Activated T-cell treated with anti-CD3 and anti-CD28 coated beads, Interleukin-2, amount 50 U/mL, for 24 hours (primary cell): ENCODE measurements at places on chromosomes 7 and 10.

- DNase-seq = peak; percentile 86
Measured at GRCh38 chr10:3239066-3239919, 66.7 kb upstream of the PITRM1 start.

DNA sequence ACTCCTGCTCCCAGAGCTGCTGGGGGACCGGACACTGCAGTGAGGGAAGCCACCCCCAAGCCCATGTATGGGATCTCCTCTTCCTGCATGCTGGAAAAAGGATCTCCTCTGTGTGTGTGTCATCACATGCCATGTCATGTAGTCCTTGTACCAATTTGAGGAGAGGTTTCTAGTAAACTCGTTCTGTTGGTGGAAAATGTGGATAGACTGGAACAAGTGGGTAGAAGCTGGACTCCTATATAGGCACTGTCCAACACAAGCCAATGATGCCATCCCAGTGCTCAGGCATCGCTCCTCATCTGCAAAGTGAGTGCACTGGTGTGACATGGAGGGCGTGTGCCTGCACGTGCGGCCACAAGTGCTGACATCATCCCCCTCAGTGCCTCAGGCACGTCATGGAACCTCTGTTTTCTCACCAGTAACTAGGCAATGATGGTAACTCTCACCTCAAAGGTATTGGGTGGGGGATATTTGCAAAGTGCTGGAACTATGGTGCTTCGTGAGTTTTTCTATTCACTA lies 19.3 kb downstream of the MYO1G start:
- DNase-seq = peak; percentile 50

- no peak for DNase-seq
Measured at GRCh38 chr10:44968091-44968490, 8.5 kb downstream of the RASSF4 start.

DNA sequence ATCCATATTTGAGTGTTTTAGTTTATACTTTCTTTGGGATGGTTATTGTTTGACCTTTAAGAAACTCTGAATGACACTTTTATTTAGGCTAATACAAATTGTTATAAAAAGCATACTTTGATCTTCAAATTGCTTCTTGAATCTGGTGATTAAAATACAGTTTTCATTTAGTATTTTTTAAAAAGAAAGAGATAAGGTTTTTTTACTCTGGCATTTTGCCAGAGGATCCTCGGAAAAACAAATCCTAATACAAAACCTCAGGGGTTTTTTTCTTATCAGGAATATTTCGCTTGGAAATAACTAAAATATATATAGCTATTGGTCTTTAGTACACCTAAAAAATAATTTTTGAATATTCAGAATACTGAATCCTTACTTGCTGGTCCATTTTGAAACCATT lies 17.0 kb downstream of the MIOS start:
- DNase-seq = no peak

DNA sequence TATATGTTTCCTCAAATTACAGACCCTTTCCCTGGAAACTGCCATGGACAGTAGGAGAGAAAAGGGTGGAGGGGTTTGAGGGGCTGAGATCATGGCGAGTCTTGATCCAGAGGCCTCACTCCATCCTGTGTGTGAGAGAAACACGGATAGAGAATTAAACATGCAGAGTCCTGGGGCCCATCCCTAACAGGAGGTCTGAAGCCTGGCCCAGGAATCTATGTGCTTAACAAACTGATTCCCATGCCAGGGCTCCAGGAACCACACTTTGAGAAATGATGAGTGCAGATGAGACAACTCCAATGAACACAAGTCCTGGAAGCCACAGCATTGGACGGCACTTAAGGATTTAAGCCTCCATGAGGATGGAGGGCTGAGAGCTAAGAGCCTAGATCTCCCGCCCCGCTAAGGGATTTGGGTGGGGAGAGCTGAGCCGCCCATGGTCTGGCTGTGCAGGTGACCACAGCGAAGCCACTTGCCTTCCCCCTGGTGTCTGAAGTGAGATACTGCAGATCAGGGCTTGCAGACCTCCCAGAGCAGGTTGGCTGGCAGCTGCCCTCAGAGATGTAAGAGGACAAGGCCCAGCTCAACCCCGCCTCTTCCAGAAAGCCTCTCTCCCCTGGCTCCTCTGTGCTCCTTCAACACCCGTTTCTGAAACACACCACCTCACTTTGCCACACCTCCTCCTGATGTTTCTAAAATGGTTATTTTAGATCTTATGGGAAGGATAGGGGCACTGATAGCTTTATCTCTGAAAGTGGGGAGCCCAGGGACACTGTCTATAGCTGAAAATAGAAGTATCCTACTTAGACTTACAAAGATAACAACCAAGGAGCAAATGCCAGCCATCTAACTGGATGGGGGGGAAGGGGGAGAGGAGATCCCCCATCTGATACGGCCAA lies 24.8 kb upstream of the EIF5AL1 start:
- DNase-seq = peak; percentile 42

GRCh38 chr7:99252166-99252895 lies 20.3 kb upstream of the MYH16 start:
- no peak for DNase-seq

DNA sequence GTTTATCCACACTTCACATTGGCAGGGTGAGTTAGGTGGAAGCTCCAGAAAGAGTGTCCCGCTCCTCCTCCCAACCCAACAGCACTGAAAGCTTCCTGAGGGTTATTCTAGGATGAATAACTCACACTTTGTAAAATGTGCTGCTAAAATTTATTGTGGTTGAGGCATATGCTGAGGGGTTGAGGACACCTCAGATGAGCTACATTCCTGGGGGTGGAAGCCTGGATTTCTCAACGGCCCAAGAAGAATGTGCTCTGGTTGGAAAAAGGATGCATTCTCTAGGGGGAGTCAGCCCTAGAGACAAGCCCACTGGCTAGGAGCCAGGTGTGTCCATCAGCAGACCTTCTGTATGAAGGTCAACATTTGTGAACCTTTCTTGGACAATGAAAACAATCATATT lies 91.5 kb upstream of the PDE1C start:
- no peak for DNase-seq

- no peak for DNase-seq
Measured at GRCh38 chr7:48042636-48043035, 7.3 kb downstream of the C7orf57 start.

- no peak for DNase-seq
Measured at GRCh38 chr7:156496363-156496769, 144.2 kb upstream of the RNF32 start.
